ENCODE measurements at places on chromosomes 12 and 14.

GRCh38 chr14:37819155-37820015, 224.0 kb downstream of the TTC6 start:
- DNase-seq, result no peak

GRCh38 chr12:85076688-85077430, 40.7 kb downstream of the LRRIQ1 start:
- no peak for DNase-seq

GRCh38 chr14:87141801-87142200, 851.2 kb downstream of the GALC start:
- no peak for DNase-seq

GRCh38 chr12:29519585-29520182, 22.2 kb upstream of the OVCH1 start:
- DNase-seq, result no peak

DNA sequence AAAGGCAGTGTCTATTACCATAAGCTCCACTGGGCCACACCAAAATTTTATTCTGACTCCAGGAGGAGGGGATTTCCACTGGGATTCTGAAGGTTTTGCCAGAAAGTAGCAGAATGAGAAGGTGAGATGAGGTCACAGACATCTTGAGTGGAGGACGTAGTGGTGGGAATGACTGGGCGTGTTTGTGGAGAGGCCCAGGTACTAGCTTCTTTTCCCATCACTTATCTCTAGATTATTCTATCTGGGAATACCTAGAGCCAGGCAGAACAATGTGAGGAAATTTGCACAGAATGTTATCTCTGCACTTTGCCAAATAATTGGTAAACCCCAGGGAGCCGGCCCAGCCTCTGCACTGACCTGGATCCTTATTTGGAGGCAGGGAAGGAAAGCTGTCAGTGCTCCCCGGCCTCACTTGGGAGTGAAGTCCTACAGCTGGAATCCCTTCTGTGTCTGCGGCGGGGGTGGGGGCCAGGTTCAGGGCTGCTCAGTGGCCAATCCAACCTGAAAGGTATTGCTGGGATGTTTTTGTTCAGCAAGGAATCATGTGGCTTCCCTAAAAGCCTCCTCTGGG, 129.4 kb downstream of the C12orf75 start:
- DNase-seq, result no peak

DNA sequence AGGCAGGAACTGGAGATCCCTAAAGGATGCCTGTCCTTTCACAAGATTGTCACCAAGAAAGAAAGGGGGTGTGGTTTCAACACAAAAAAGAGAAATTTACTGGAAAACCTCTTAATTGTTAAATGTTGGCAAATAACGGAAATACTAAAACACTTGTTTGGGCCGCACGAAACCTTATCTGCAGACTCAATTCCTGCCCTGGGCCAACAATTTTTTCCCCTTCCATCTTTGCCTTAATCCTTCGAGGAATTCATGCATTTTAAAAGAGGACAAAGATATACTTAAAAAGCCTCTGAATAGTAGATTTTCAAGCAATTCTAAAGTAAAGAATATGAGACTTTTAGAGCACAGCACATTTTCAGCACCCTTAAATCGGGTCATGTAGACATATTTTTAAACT, 366.2 kb downstream of the DUSP6 start:
- DNase-seq, result no peak

DNA sequence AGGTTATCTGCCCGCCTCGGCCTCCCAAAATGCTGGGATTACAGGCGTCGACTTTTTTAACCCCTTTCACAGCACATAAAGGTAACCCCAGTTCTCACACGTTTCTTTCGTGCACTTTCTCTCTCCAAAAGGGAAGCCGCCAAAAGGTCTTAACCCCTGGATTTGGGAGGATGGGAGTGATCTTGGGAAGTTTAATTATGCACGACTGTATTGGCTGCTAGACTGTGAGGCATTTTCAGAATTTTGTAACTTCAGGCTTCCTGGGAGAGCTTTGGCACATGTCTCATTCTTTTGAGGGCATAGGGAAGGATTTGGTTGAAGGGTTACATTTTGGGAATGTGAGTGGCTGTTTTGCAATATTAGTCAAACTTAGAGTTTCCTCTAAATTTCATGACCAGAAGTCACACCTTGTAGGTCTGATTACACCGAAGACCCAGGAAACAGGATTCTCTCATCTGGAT, 1.4 kb upstream of the SMARCC2 start:
- no peak for DNase-seq

DNA sequence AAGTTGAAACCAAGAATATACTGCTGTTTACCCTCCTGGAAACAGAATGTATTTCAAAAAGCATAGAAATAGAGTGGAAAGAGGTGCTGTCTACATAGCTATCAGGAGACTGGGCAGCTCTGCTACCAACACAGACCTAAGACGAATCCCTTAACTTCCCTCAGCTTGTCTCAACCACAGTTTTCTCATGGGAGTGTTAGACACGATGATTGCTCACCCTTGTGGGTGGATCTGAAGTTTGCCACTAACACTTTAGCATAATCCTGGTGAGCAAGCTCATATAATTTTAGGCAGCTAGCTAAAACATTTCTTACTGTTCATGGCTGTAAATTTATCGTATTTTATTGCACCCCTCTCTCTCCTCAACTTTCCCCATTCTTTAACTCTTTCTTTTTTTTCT, 38.5 kb downstream of the C12orf75 start:
- DNase-seq, result no peak

DNA sequence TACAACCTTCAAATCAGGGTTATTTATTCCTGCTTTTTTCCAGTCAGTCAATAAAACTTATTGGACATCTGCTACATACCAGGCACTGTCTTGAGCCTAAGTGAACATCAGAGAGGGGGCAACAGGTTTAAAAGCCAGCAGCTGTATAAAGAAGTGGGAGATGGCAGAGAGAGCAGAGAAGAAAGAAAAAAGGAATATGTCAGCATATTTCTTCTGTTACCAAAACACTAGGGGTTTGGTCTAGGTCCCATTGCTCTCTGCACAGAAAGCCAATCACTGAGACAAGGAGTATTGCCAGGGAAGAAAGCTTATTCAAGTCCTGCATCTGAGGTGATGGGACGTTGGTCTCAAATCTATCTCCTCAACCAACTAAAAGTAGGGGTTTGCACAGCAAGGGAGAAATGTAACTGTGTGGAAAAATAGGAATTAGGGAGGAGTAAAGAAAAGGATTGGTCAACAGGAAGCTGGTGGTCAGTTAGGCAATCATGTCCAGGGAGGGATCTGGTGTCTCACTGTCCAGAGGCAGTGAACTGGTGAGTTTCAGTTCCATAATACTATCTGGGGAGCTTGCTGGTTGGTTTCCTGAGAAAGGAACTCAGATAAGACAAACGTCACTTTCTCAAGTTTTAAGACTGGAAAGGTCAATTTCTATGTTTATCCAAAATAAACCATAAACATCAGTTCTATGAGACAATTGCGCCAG, 107.5 kb downstream of the PHLDA1 start:
- DNase-seq, result no peak

GRCh38 chr12:24118668-24119067, 169.2 kb upstream of the SOX5 start:
- DNase-seq, result no peak

DNA sequence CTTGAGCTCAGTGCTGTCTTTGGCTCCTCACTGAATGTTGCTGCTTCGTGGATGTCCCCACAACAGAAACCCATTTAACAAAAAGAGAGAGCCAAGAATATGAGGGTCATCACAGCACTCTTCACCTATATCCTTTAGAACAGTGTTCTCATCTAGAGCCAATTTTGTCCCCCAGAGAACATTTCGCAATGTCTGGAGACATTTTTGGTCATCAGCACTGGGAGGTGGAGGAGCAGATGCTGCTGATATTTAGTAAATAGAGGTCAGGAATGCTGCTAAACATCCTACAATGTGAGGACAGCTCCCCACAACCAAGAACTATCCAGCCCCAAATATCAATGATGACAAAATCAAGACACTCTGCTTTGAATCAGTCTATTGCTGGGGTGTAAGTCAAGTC, 92.5 kb downstream of the BBS10 start:
- no peak for DNase-seq

DNA sequence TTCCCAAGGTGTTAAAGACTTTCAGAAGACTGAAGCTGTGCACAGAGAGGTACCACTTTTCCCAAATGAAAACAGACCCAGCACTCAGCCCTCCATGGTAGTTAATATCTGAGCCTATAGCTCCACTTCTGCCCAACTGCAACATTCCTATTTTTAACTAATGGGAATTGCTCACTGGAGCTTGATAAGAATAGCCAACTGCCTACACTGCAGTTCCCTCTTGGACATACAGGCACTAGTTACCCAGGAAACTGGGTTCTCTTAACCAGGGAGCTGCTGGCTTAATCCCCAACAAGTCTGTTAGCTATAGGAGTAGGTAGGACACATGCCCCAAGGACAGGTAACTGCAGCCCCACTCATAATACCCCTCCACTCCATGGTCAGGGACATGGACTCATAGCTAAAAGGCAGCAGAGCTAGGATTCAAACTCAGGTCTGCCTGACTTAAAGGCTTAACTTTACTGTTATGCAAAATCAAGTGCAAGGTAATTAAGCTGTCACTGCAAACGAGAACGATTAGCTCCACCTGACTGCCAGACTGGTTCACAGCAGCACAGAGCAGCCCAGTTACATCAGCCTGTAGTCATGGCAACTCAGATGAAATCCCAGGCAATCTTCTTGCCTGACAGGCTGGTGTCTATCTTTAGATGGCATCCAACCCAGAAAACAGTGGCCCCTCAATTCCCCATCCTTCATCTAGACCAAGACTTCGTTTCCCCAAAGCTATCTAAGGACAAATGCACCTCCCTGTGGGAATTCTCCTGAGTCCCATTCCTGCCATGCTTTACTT, 77.1 kb upstream of the ACTN1 start:
- no peak for DNase-seq

All from stimulated activated CD8-positive, alpha-beta memory T cell treated with anti-CD3 and anti-CD28 coated beads, Interleukin-4, amount 100 ng/mL, for 4 hours (primary cell).